Daoy (cell line): ENCODE measurements at places on chromosomes 7 and 10.

GRCh38 chr10:43233601-43234430 is 33.0 kb downstream of the RASGEF1A start:
- DNase-seq, result no peak

GRCh38 chr7:133331861-133332260 is 79.0 kb downstream of the EXOC4 start:
- DNase-seq, result no peak

- no peak for DNase-seq
Measured at GRCh38 chr10:129372172-129372571, 94.9 kb upstream of the MGMT start.

- no peak for DNase-seq
Measured at GRCh38 chr10:97297556-97298222, 5.3 kb upstream of the ARHGAP19 start.

DNA sequence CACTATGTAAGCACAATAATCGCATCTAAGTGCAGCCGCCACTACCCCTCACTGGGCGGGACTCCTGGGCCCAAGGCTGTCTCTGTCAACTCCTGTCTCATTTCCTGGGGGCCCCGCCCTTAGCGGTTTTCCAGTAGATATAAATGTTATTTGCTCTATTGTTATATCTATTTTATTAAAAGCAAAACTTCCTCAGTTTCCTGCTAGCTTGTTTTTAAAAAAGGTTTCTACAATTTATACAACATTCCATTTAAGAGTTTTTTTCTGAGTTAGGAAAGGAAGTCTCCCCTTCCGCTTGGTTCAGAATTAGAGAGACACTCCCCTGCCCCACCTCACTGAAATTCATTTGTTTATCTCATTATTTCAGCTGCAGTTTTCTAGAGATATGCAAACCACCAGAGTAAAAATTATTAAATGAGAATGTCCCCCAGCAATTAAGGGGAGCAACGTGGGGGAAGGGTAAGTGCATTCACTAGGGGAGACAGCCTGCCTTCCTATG is 82.7 kb downstream of the RAMP3 start:
- no peak for DNase-seq

- no peak for DNase-seq
Measured at GRCh38 chr10:1365540-1366321, 309.5 kb downstream of the WDR37 start.

DNA sequence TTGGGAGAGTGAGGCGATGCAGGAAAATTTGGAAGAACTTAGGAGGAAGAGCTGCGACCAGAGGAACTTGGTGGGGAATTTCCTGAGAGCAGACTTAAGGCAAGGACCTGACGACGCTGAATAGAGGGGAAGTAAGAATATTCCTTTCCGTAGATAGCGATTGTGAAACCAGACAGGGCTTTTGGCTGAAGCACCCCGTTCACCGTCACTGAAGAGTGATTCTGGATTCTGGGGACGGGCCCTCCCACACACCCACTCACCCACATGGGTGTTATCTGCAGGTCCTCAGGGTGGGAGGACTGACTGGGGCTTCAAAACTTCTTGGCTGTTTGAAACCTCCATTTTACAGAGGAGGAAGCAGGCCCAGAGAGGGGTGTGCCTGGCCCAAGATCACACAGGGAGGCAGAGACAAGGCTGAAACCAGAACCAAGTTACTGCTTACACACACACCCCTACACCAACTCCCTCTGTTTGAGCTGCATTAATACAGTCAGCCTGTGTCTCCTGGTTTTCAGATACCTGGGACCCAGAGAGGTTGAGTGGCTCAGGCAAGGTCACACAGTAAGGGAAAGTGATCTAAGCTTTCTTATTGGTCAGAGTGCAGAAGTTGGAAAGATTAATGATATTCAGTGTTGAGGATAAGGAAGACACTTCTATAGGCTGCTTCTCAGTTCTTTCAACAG is 37.2 kb upstream of the CDH23 start:
- no peak for DNase-seq

DNA sequence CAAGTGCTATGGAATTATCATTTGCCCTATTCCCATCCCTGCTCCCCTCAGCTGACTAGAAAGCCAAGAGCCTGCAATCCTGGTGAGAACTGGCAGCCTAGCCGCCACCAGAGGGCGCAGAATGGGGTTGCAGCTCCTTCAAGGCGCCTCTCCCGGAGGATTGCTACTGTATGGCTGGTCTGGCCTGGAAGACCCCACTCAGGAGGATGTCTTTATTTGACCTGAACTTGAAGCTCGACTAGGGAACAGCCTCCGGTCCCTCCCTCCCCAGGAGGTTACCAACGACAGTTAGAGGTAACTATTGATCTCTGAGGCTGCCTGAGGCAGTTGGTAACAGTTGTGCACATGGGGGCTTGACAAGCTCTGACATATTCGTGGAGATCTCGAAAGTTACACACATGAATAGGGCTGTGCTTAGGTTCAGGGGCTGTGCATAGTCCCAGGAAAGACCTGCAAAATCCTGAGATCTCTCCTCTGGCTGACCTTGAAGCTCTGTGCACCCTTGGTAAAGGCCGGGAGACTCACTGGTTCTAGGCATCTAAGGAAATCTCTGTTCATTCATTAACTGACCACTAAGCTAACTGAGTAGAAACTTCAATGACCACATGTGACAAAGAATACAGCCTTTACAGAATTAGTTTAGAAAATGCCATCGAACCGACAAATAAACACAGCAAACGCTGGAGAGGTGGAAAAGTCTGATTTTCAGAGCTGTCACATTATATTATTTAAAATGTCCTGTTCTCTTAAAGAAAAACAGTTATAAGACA is 65.7 kb downstream of the TSPAN12 start:
- DNase-seq, result peak; percentile 88

DNA sequence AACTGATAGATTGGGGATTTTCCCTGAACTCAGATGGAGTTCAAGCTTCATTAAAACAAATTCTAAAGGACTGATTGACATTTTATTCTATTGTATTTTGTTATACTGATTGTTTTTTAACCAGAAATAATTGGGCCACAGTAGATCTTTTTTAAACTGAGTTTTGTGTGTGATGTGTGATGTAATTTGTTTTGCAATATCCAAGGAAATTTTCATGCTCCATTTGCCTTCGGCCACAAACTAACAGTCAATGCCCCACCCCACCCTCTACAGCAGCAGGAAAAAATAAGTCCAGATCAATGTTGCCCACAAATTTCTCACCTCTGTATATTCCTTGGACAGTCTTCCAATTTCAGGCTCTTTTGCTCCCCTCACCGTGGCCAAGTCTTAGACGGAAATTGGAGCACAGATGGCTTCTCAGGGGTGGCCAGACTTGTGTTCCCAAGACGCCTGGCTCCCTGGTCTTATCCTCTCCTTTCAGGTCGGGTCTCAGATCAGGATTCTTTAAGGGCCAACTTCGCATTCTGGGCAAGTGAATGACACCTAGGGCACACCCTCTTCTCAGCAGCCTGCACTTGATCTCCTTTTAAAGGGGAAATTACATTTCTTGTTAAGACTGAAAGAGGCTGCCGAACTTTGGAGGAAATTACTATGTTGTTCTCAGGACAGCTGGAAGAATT is at the start of gene SVOPL:
Gene SVOPL (minus strand): TSS at position 506 of the 680 bp plus-strand sequence. CDS start 22,317 bp downstream, outside the sequence.
- DNase-seq, result no peak

GRCh38 chr7:3250725-3251124 is 50.3 kb upstream of the SDK1 start:
- DNase-seq, result no peak

DNA sequence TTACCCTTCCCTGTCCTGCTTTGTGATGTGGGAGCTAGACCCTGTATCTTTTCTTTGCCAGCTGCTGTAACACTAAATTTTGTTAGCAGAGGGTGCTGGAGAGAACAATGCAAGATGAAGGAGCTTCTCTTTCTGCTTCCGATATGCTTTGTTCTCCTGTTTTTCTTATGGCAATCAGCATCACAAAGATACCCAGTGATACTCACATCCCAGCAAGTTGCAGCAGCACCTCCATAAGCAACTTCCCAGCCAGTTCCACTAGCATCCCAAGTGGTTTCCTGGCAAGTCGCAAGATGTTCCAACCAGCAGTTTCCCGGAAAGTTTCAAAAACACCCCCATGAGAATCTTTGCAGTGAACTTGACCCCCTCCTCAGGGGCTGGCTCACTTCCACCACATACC is 148.6 kb downstream of the IMMP2L start:
- no peak for DNase-seq

DNA sequence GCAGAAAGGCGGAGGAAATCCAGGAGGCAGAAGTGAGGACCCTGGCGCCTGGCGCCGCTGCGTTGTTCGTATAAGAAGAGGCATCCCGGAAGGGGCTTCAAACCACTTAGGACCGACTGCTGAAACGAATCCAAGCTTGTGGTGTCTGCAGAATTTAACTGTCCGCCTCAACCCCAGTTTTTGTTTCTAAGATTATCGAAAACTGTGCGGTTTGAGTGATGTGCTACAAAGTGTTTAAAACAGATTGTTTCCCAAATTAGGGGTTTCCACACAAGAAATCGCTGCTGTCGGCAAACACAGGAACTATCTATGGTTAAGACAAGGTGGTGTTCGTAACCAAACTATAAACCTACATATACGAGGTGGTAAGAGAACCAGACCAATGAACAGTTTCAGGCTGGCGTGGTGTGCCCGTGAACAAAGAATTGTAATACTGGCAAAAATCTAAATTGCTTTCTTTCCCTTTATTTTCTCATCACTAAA is 835 bp upstream of the DGKI start:
- DNase-seq, result no peak

DNA sequence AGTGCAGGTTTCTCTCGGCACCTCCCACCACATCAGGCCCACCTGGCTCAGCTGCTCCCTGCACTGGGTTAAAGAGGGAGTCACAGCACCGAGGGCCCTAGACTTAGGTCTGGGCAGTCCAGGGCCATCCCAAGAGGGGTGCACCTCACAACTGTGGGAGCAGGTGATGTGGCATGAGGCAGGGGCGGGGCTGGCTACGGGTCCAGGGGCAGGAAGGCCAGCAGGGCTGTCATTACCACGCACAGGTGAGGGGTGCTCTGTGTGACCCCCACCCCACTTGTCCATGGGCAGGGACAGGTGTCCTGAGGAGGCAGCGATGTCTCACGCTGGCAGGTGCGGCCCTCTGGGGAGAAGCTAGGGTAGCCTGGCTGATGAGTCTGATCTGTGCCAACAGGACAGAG is 40.5 kb upstream of the DPYSL4 start:
- no peak for DNase-seq

DNA sequence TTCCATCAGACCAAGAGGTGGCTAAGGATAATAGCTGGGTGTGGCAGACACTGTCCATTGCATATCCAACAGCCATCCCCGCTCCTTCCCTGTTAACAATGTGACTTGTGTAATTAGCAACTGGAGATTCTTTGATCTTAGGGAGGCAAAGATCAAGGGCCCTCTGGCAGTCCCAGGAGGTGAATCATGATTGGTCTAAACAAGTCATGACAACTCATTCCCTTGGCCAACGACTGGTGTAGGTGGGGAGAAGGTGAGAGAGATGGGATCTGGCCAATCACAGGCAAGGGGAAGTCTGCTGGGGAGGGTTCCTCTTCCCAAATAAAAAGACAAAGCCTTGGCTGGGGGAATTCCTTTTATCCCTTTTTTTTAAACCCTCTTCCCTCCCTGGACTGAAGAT is 46.2 kb upstream of the COMTD1 start:
- DNase-seq, result no peak

GRCh38 chr10:112296908-112297331 is 13.7 kb downstream of the TECTB start:
- DNase-seq, result no peak

GRCh38 chr10:5485948-5486852 is 13.2 kb downstream of the CALML5 start:
- DNase-seq, result no peak

- peak; percentile 99 for DNase-seq
Measured at GRCh38 chr7:28354601-28355402, 57.5 kb upstream of the CREB5 start.

DNA sequence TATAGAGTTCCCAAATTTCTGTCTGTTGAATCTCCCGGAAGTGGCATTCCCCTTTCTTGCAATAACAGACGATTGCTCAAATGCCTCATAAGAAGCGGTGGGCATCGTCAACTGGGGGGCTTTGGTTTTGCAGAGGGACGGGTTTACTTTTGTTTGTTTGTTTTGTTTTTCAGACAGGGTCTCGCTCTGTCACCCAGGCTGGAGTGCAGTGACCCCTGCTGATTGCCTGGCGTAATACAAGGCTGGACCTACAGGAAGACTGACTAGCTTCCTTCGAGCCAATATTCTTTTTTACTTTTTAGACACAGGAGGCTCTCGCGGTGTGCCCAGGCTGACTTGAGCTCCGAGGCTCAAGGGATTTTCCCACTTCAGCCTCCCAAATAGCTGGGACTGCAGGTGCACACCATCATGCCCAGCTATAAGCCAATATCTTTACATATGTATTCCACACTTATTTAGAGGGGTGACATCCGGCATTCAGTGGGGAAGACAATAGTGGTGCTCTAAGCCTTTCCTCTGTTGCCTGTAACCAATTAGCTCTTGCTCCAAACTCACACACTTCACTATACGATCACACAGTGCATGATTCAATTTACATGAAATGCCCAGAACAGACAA is 58.1 kb downstream of the FHIP2A start:
- DNase-seq, result peak; percentile 29

DNA sequence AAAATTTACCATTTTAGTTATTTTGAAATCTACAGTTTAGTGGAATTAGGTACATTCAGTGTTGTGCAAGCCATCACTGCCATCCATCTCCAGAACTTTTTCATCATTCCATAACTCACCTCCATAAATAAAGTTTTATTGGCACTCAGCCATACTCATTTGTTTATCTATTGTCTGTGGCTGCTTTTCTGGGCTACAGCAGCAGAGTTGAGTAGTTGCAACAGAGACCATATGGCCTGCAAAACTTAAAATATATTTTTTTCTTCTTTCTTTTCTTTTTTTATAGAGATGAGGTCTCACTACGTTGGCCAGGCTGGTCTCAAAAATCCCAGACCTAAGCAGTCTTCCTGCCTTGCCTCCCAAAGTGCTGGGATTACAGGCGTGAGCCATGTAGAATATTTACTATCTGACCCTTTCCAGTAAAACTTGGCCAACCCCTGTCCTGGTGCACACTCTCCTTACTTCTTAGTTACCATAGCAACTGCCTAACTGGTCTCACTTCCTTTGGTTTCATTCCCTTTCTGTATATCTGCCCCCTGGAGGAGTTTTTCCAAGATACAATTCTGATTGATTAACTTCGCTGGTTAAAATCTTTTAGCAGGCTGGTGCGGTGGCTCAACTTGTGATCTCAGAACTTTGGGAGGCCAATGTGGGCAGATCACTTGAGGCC is 133.2 kb downstream of the CUX1 start:
- DNase-seq, result no peak

DNA sequence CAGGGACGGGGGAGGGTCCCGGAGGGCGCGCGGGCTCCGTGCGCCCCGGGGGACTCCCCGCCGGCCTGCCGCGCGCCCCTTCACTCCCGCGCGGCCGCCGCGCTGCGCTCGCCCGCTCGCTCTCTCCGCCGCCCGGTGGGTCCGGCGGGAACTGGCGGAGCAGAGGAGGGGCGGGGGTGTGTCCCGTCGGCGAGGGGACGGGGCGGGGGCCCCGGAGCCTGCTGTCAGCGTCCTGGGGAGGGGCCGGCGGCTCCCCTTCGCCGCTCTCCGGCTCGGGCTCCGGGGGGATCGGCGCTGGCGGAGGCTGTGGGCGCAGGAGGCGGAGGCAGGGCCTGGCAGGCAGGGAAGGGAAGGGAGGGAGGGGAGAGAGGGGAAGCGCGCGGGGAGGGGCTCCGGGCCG is at the start of gene SH3PXD2A:
Gene SH3PXD2A (minus strand): TSS at position 153 of the 400 bp plus-strand sequence. CDS start 310 bp downstream, outside the sequence.
- DNase-seq, result peak; percentile 37
